Stimulated activated naive CD4-positive, alpha-beta T cell treated with Interleukin-2 at 50 U/mL for 16 hours (primary cell): ENCODE measurements at places on chromosomes 11 and 22.

GRCh38 chr11:102495161-102496042 lies 35.1 kb downstream of the MMP7 start:
- no peak for DNase-seq

DNA sequence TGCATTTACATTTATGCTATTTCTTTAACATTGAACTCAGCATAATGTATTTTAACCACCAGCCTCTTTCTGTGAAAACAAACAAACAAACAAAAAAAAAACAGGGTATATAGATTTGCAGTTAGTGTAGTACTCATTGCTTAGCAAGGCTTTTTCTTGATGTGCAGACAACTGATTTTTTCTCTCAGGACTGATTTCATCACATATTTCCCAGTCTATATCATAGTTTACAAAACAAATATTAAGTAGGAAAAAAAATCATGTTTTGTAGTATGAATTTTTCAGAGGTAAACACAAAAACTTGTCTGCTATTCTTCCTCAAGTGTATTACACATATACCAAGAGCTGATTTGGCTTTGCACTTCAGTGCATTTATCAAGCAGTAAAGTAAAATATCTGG lies 123.0 kb downstream of the PDE3B start:
- DNase-seq = no peak

DNA sequence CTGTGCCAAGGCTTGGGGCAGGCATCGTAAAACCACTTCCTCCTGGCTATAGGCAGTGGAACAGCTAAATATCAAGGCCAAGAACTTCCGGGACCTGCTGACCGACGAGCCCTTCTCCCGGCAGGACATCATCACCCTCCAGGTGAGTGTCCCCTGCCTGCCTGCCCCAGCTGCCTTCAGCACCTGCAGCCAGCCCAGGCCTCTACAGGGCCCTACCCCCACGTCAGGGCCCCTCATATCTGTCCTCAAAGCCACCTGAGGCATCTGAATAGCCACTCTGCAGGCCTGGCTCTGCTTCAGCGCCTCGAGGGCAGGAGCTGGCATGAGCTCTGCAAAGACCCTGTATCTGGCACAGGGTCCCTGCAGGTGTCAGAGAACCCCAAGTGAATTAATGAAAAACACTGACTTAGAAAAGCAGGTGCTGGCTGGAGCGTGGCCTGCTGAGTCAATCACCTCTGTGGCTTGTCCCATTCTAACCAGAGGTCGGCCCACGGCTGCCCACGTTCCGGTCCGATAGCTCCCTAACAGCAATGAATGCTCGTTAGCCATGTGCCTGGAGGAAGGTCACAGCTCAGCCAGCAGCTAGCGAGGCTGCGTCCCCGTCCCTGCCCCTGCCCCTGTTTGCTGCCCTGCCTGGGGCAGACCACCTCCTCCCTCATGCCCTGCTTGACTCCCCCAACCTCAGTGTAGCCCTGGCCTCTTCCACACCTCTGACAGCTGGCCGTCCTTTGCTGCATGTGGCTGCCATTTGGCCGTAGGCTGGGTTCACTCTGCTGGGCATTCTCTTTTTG lies 16.8 kb downstream of the PPIL2 start:
- no peak for DNase-seq

- no peak for DNase-seq
These were observed 210.5 kb downstream of the CTTN start for GRCh38 chr11:70608568-70609470.

DNA sequence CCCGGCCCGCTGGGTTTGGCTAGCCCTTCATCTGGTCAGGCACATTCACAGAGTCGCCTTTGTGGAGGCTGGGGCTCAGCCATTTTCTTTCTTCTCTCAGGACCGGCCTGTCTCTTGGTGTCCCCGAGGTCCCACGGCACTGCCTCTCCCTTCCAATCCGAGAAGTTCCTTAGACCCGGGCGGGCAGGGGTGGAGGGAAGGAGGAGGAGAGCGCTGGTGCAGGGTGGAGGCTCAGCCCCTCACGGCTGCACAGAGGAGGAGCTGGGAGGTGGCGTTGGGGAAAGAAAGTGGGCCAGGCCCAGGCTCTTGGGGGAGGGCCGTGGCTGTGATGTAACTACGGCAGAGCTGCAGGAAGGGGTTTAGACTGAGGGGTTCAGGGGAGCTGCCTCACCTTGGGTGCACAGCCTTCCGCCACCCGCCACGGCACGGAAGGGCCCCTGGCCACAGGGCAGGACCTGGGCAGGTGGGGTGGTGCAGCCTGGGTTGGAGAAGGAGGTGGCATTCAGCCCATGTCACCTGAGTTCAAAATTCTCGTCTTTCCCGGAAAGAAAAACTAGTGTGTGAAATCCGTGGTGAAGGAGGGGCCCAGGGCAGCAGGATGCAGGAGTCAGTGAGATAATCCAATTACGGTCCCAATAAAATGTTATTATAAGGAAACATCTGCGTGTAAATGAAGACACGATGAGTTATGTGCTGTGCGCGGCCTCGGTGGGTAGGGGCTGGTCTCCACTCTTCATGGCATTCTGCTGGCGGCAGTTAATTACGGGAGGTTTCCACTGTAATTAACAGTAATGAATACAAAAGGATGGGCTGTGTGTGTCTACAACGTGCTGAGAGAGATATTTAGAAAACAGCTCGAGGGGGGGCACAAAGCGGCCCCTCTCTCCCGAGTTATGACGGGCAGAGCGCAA lies 1.7 kb downstream of the BRSK2 start:
- DNase-seq = no peak

DNA sequence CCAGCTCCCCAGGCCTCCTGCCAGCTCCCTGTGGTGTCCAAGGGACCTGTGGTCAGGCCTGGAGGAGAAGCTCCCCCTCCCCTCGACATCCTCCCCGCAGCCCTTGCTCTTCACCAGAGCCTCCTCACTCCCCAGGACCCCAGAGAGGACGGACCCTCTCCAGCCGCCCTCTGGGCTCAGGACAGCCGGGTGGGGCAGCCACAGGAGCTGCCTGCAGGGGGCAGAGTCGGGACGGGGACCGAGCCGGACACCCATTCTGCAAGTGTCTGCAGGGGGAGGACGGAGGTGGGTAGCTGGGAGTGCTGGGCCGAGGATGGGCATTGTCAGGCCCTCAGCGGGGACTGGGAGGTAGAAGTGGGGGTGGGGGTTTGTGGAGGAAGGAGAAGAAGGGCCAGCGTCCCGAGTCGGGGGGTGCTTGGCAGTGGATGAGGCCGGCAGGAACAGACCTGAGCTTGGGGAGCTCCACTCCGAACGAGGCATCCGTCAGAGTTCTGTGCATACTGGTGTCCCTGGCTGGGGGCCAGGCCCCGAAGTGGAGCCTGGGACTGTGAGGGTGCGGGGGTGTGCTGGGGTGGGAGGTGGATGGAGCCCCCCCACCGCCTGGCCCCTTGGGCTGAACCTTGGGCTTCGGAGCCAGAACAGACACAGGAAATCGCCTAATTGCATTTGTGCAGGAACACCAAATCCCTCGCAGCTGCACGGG lies 15.2 kb downstream of the PRR33 start:
- no peak for DNase-seq

DNA sequence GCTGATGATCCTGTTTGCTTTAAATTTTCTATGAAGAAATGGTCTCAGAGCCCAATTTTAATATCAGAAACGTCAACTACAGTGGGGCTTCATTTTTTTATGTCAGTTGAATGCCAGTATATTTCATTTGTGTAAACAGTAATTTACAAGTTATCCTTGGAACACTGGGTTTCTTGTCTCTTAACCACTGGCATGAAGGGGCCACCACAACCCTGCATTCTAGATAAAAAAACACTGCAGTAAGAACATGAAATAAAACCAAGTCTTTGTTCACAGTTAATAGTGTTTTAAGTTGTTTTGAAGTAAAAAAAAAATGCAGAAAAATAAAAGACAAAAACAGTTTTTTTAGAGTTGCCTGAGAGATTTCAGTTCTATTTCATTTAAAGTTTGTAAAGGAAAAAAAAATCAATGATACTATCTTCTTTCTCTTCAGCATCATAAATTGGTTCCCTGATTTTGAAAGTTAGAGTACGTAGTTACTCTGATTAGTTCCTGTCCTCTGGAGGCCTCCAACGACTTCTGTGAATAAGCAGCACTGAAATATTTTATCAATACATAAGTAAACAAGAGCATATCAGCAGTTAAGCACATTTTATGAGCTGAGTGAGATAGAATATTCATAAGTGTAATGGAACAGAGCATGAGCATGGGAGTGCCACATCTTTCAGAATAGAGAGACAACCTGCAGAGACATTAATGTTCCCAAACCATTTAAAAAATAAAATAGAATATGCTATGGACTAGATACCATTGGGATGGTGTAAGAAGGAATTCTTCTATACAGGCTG lies 7.8 kb upstream of the DDI1 start:
- DNase-seq = no peak

- no peak for DNase-seq
These were observed 2.1 kb downstream of the ARAP1 start for GRCh38 chr11:72750086-72750485.

DNA sequence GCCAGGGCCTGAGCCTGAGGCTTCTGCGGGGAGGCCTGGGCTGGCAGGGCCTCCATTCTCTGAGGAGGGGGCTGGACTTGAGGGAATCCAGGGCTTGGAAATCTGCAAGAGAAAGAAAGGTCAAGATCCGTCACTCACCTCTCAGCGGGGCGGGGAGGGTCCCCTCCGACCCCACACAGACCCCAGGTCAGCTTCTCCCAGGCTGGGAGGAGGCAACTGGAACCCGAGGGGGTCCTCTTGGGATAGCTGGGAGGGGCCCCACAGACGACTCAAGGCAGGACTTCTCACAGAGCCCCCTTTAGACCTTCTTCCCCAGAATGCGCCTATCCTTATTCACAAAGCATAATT lies 11.0 kb downstream of the TNKS1BP1 start:
- no peak for DNase-seq

- DNase-seq = peak; percentile 15
These were observed 109.2 kb downstream of the CSNK2A3 start for GRCh38 chr11:11243590-11244469.

DNA sequence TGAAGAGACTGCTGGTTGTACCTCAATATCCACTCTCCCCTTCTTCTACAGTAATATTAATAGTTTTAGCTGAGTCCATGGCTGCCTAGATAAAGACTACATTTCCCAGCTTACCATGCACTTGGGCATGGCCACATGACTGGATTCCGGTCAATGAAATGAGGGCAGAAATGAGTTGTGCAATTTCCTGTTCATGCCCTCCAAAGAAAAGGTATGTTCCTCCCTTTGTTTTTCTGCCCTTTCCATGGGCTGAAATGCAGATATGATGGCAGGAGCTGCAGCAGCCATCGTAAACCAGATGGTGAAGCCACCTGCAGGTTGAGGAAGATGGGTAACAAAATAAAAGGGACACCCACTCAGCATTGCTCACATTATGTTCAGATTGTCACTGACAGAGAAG lies 15.3 kb upstream of the ELFN2 start:
- DNase-seq = no peak

- DNase-seq = no peak
These were observed 59.3 kb downstream of the CACNA1I start for GRCh38 chr22:39629851-39630250.

DNA sequence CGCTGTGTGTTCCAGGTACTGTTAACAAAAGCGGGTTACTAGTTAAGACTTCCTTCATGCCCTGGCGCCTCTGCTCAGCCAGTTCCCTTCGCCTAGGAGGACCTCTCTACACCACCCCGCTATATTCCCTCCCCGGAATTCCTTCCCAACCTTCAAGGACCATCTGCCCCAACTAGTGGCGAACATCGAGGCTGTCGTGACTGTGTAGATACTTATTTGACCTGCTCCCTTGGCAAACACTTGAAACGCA lies 450 bp upstream of the BCL2L13 start:
- DNase-seq = no peak

GRCh38 chr22:40118979-40119378 lies 58.7 kb upstream of the TNRC6B start:
- DNase-seq = no peak
